ENCODE measurements at places on chromosomes 1 and 21. TPM values are rescaled to one million over a fixed set of nuclear protein-coding genes. Genes with fewer than 3 reads are reported as not detected.

DNA sequence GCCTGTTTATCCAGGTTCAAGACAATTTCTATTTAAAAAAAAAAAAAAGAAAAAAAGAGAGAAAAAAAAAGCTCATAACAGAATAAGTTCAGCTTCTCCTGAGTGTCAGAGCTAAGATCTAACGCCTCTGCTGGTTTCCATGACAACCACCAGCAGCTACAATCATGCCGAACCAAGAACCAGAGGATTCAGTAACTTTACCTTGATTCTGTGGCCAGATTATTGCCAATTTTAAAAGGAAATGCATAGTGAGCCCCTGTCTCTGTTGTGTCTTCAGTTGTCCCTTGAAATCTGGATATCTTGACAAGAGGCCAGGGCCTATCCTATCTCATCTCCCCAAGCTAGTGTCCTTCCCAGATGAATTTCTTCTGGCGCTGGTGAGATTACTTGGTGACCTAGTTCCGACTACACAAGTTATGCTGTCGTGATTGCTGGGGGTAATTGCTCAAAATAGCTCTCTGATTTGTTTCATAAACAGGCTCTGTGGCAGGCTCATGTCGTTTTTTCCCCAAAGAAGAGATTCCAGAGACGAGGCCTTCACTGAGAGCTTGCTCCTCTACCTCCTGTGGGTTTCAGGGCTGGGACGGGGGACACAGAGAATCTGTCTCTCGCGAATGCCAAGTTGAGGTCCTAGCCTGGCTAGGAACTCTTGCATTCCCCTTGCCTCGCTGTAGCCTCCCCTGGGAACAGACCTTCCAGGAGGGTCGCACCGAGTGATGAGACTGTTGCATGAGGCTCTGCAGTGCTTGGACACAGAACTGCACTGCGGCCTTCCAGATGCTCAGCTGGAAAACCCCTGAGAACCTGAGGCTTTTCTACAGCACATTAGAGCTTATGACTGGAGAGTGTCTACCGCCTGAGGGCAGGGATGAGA, 32.4 kb upstream of the SCCPDH start:
- no peak for DNase-seq

DNA sequence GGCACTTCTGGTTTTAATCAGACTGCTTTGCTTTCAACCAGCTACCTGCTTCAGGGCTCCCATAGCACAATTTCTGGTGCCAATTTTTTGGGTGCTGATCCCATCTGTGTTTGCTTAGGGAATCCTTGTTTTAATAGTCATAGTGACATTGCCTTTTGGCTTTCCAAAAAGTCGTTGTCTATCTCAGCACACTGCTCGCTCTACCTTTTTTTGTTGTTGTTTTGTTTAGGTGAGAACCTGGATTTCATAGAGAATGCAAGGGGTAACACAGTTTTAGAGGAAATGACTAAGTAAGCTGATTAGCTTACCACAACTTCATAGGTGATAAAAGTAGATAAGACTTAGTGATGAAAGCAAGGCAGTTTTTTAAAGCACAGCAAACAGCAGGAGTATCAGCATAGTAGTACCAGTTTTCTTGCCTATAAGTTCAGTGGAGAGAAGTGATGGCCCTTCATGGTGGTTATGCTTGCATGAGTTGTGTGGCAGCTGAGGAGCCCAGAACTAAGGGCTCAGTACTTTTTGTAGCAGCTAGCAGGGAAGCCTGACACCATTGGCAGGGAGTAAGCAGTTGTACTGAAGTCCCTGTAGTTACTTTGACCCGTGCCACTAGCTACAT, 31.3 kb downstream of the NEK7 start:
- no peak for DNase-seq

GRCh38 chr1:86064899-86065298, 91.7 kb downstream of the COL24A1 start:
- DNase-seq: no peak

NR1I3 gene
- total RNA-seq: not detected

- DNase-seq: no peak
Observed at GRCh38 chr1:192573499-192573898, 2.1 kb upstream of the RGS1 start.

- no peak for DNase-seq
Observed at GRCh38 chr1:43302201-43302600, 1.4 kb downstream of the TIE1 start.

EFNA3 gene
- total RNA-seq: 3.4 TPM

Measured in Caco-2 (cell line).